ENCODE measurements at places on chromosomes 6 and 20.
A peak's percentile ranks its signal among the peaks of the same experiment; 100 is the strongest.

DNA sequence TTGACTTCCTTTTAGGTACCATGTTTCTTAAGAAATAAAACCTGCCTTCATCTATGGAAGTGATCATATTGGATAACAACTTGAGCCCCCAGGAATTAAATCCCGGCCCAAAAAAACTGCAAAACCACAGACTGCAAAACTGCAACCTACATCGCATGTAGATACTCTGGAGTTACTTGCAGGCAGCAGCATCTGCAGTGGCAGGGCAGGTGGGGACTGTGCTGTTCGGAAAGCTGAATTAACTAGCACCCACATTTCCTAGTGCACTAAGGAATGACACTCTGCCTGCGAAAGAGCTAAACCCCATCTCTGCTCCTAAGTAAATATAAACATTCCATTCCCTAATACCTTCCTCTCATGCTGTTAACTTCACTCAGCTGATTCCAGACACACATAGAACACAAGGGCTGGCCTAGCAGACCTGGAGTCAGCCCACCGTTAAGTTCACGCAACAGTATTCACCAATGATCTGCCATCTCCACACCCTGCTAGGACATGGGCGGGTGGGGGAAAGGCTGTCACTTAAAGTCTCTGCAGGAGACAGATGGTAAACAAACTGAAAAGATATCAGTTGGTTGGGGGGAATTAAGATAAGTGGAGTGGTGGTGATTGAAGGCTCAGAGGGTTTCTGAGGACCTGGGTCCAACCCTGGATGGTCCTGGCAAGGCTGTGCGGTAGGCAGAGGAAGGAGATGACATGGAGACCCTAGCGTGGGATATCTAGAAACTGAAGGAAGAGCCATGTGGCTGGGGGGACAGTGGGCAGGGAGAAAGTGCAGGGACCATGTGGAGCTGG lies 128.4 kb downstream of the SYCP2 start:
- peak; percentile 13 for DNase-seq

GRCh38 chr6:169450097-169450496 lies 196.5 kb upstream of the THBS2 start:
- DNase-seq = peak; percentile 33

GRCh38 chr6:23445157-23445710 lies 680.8 kb upstream of the NRSN1 start:
- no peak for DNase-seq

DNA sequence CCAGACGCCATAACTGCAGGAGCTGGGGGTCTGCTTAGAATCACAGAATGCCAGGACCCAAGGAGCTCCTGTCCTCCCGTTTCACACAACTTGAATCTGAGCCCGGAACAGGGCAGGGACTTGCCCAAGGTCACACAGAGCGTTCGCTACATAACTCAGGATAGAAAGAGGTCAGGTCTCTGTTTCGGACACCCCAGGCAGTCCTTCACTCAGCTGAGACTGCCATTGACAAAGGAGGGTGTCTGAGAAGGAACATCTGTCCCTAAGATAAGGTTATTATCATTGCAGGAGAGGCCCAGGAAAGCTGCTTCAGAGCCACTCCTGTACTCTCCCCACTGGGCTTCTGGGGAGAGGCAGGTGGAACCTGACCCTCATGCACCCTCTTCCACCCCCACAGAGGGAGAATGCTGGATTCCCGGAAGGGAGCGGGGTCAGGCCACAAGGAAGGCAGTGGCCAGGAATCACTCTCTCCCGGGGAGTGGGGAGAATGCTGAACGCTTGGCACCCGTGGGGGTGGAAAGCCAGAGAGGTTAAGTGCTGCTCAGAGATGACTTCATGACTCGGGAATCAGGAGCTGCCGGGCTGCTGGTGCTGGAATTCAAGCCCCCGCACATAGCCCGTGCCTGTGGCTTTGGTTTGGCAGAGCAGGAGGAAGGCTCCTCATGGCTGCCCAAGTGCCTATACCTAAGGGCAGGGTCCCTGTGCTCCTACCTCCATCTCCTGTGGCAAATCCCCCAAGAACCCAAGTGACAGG lies 10.7 kb downstream of the SDC4 start:
- DNase-seq = no peak

DNA sequence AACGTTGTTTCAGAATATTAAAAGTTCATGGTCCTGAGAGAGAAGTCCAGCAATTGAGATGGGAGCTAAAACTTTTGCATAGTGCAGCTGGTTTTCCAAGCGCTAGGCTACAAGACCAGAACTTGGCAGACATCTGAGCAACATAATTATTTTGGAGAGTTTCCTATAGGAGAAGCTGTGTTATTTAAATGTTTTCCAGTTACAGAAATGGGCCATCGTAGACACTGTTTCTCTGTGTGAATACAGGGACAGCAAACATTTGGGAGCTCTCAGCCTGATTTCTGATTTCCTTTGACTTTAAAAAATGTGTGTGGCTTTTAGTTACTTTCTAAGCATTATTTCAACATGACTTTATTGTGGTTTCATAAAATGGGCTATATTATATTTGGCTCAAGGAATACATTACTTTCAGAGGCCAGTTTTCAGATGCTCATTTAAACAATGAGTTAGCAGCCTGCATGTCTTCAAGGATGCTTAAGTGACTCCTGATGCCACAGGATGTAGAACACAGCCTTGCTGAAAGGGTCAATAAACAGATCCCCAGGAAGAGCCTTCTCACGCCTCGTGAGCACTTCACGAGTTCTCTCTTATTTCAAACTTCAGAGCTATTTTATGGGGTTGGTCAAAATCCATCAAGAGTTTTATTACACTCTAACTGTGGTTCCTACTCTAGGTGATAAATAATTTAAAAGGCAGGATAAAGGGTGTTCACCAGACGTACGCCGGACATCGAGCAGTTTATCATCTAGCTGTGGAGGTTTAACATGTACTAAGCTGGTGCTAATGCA lies 193.8 kb downstream of the SMOC2 start:
- no peak for DNase-seq

GRCh38 chr6:111761783-111762312 lies 111.4 kb downstream of the FYN start:
- no peak for DNase-seq

DNA sequence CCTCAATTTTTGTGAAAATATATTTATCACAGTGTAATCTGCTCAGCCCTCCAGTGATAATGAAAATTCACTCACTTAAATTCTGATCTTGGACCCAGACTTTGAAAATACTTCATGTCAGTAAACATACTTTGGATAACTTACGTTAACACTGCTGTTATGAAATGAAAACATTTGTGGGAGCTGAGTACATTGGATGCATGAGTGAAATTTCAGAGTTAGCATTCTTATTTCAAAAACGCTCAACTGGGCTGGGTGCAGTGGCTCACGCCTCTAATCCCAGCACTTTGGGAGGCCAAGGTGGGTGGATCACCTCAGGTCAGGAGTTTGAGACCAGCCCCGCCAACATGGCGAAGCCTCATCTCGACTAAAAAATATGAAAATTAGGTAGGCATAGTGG lies 196.4 kb downstream of the UTRN start:
- no peak for DNase-seq

GRCh38 chr6:72461144-72461543 lies 160.7 kb upstream of the KCNQ5 start:
- no peak for DNase-seq

GRCh38 chr6:107976155-107976783 lies 18.3 kb upstream of the SEC63 start:
- no peak for DNase-seq

GRCh38 chr6:169965239-169965638 lies 213.8 kb downstream of the ERMARD start:
- DNase-seq = no peak

- no peak for DNase-seq
These were observed 684.6 kb upstream of the MARCKS start for GRCh38 chr6:113172531-113172966.

Data from H7 (cell line).